SK-N-MC (cell line): ENCODE measurements at places on chromosomes 16 and 17.

- DNase-seq = no peak
Measured at GRCh38 chr17:46739982-46740381, 78.5 kb downstream of the WNT3 start.

GRCh38 chr16:397135-397661 lies at the start of gene NME4:
Gene NME4 (plus strand): TSS chr16:397199. CDS start chr16:397223, 24 bp downstream.
- DNase-seq = no peak

GRCh38 chr16:84196727-84197394 lies 5.9 kb downstream of the ADAD2 start:
- no peak for DNase-seq

DNA sequence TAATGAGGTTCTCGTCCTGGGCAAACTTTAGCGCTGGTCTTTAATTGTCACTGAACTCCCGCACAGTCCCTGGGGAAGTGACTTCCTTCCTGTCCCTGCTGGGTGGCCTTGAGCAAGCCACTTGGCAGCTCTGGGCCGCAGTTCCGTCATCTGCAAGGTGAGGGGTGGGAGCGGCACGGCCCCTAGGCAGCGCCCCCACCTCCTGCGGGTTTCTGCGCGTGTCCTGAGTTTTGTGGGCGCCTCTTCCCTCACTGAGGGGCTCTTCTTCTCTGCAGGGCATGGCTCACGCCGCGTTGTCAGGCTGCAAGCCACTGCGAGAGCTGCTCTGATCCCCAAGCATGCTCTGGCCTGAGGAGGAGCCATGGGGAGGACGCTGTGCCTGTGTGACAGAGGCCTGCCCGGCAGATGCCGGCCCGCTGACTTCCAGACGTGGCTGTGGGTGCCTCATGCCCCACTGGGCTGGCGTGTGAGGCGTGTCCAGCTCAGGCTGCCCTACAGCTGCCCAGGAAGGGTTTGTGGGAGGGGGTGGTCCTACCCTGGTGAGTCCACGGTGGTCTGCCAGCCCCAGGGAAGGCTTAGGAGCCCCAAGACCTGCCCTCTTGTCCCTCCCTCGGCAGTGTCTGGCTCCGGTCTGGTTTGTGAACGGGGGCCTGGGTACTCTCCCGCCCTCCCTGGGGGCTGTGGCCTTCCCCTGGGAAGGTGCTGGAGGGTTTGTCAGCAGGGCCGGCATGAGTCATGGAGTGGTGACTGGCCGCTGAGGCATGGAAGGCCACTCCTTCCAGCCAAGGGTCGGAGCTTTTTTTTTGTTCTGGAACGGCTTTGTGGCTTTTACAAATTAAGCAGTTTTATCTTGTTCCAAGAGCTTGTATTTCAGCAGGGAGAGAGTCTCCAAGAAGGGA lies 182.0 kb downstream of the SEC14L1 start:
- no peak for DNase-seq

GRCh38 chr17:44438636-44439035 lies 49.2 kb upstream of the ITGA2B start:
- no peak for DNase-seq

- no peak for DNase-seq
Measured at GRCh38 chr16:88059701-88060386, 108.6 kb downstream of the BANP start.

GRCh38 chr17:28612936-28613872 lies 781 bp downstream of the RSKR start:
- DNase-seq = no peak

DNA sequence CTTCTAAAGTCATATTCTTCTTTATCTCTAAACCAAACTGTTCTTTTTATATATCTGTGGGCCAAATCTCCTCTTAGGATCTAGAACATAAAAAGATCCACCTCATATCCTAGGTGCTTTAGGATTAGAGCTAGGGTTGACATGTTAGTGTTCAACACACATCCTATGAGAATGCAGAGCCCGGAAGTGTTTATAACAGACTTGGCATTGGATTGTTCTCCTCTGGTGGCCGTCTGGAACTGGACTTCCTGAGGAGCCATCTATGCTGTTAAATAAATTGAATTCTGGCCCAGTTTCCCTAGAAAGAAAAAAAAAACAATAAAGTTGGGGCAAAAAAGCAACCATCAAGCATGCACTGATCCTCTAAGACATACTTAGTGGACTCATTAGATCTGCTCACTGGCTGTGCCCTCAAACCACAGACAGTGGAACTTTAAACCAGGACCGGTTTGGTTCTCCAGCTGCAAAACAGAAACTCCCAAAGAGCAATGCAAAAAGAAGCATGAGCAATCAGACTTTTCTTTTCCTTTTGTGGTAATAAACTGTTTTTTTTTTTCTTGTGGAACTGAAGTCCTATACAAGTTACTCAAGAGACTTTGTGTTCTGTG lies 182.5 kb downstream of the ZNF18 start:
- no peak for DNase-seq

- DNase-seq = no peak
Measured at GRCh38 chr16:82626791-82627261, at the start of gene CDH13. Gene CDH13 (plus strand): TSS chr16:82626969.

DNA sequence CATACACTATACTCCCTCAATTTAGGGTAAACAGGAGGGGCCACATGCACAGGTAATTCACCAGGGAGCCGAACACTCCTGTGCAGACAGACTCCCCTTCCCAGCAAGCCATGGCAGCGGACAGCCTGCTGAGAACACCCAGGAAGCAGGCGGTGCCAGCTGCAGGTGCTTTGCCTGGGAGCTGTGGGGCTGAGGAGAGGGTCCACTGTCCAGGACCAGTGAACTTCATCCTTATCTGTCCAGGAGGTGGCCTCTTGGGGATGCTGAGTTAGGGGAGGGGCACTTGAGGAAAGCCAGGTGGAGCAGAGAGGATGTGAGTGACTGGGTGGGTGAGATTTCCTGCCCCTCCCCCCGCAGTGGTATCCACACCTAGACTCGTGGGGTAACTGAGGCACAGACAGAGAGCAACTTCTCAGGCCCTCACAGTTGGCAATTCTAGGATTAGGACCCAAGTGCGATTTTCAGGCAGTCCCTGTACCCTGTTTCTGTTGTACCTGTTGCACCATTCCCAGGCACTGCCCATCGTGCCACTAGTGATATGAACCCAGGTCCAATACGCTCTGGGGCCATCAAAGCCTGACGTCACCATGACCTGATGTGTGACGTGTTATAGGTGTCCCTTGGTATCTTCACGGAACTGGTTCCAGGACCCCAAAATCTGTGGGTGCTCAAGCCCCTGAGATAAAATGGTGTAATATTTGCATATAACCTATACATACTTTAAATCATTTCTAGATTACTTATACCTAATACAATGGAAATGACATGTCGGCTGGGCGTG lies 1.2 kb downstream of the GRN start:
- no peak for DNase-seq

DNA sequence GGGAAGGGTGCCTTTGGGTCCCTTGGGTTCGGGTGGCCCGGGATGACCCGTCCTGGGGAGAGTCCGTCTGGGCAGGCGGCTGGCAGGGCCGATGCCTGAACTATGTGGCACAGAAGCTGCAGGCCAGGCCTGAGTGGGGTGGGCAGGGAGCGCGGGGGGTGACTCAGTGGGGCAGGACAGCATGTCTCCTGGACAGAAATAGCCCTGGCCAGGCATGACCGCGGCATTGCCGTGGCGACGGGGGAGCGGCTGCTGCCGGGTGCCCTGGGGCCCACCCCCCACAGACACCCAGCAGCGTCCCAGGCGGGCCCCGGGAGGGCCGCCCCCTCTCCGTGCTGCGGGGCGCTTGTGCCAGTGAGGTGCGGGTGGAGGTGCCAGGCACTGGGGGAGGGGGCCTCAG lies 1.8 kb upstream of the C1QTNF8 start:
- no peak for DNase-seq

DNA sequence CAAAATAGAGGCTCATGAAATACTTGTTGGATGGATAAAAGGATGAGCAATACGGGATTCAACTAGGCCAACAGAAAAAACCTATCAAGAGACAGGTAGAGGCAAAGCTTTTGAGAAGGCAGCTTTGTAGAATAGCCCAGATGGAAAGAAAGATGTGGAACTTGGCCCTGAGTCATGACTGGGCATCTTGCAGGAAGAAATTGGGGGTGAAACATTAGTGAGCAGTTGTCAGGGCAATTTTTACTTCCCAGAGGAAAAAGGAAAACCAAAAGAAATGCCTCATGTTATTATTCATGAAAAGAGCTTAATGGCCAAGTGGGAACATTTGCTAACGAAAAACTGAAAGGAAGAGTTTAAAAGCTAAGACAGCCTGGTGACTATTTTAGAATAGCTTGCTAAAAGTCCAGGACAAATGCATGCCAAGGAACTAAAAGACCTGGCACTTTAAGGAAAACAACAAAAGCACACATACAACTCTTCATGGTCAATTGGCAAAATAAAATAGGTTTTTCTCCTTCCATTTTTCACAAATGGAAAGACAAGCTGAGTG lies 180.1 kb downstream of the HS3ST3A1 start:
- DNase-seq = no peak

- no peak for DNase-seq
Measured at GRCh38 chr17:9414471-9414870, 161.1 kb downstream of the STX8 start.

DNA sequence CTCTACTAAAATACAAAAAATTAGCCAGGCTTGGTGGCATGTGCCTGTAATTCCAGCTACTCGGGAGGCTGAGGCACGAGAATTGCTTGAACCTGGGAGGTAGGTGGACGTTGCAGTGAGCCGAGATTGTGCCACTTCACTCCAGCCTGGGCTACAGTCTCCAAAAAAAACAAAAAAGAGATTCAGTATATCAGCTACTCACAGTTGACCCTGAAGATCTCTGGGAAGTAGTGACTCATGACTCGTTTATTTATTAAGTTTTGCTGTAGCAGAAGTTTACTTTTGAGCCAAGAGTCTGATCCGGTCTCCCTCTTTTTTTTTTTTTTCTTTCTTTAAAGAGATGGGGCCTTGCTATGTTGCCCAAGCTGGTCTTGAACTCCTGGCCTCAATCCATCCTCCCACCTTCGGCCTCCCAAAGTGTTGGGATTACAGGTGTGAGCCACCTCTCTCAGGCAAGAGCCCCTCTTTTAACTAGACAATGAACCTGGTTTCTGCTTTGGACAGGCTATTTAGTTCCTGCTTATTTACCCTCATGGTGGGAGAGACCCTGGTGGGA lies 4.4 kb downstream of the MVP start:
- DNase-seq = no peak

DNA sequence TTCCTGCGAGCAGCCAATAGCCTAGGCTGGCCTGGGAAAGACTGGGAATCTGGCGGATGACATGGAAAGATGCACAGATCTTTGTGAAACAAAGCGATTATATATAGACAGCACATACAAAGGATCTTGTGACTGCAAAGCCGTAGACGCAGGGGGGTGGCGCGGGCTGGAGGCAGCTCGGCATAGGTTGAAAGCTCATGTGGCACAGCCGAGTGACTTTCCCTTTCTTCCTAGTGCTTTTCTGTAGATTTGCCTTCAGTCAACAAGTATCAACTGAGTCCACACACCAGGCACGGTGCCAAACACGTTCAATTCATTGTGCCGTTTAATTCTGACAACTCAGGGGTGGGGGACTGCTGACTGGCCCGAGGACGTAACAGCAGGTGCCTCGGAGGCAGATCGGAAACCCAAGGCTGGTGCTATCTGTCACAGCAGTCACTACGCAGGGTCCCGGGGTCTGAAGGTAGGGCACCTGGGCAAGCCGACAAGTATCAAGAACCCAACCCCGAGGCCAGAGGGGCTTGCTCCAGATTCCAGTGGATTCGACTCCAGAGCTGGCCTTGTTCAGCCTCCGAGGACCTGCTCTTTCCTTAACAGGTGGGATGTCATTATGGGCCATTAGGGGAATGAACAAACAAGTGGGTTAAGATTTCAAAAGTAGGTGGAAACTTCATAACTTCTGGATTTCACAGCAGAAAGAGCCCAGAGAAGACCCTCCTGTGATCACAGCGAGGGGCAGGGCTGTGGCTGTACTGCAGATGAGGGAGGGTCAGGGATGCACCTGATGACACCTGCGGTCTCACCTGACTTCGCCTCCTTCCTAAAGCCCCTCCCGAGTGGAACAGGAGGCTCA lies 5.9 kb downstream of the PAM16 start:
- no peak for DNase-seq

DNA sequence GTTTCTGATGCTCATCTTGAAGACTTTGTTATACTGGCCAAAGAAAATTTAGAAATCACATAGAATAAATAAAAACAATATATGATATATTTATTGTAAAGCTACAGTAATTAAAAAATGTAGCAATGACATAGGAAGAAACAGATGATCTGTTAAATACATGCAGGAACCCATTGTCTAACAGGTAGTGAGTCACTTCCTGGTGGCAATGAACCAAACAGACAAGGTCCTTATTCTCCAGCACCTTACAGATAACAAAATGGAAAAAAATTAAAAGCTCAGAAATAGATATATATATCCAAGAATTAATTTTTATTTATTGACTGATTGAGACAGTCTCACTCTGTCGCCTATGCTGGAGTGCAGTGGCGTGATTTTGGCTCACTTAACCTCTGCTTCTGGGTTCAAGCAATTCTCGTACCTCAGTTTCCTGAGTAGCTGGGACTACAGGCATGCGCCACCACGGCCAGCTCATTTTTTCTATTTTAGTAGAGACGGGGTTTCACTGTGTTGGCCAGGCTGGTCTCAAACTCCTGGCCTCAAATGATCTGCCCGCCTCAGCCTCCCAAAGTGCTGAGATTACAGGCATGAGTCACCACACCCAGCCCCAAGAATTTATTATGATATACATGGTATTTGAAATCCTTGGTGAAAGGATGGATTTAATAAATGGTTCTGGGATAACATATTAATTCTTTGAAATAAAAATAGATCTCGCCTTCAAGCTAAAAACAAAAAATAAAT lies 7.5 kb downstream of the NETO2 start:
- no peak for DNase-seq

- DNase-seq = no peak
Measured at GRCh38 chr16:50011707-50012106, 13.3 kb upstream of the CNEP1R1 start.

DNA sequence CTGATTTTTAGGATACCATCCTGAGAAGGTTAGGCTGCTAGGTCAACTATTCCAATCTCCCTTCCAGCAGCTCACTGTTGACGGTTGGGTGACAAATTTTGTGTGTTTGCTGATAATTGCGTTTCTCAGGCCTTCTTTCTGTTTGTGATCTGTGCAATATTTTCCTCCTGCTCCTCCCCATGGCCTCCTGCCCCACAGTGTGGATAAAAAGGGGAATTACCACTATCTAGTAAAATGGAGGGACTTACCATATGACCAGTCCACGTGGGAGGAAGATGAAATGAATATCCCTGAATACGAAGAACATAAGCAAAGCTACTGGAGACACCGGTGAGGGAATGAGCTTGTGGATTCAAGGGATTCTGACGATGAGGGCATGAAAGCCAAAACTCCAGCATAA lies 9.2 kb downstream of the CHD3 start:
- no peak for DNase-seq
